Right renal pelvis (tissue), 4 donors: ENCODE measurements at places on chromosomes 3 and 15.

GRCh38 chr3:114365909-114366308 lies 72.1 kb downstream of the TIGIT start:
- no peak for DNase-seq

DNA sequence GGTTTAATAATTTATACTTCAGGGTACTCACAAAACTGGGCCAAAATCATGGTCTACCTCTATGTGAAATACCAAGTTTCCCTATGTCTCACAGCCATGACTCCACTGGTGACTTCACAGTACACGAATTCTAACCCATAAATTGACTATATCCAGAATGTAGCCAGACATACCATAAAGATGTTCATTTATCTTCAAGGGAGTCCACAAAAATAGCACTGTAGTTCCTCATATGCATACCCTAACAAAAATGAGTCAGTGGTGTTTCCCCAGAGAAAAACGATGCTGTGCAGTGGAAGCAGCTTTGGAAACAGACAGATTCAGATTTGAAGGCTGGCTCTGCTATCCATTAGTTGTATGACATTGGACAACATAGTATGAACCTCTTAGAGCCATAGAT lies 438.8 kb downstream of the FHIT start:
- DNase-seq, result no peak

GRCh38 chr15:53611145-53611920 lies 148.1 kb downstream of the WDR72 start:
- DNase-seq, result no peak

- no peak for DNase-seq
Observed at GRCh38 chr3:188239035-188239434, 85.1 kb downstream of the LPP start.

- DNase-seq, result no peak
Observed at GRCh38 chr3:155743606-155744005, 1.3 kb downstream of the PLCH1 start.

DNA sequence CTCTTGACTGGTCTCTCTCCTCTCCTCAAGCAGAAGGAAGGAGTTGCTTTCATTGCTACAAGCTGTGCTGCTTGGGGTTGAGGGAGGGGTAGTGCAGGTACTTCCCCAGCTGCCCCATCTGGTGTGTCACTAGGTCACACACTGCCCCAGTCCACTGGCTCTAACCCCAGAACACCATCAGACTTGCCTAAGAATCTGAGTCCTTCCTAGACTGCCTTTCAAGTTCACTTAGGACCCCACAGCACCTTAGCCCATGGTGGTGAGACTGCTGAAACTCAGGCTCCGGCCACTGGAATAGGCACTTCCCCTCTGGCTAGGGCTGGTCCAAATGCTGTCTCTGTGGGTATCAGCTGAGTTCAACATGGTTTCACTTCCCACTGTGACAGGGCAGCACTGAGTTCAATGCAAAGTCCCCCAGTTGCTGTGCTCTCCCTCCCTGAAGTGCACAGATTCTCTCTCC lies 279.7 kb upstream of the GOLGA6L4 start:
- DNase-seq, result no peak

- no peak for DNase-seq
Observed at GRCh38 chr3:46564190-46565021, 1.7 kb downstream of the LRRC2 start.

- DNase-seq, result no peak
Observed at GRCh38 chr15:66025015-66025452, 155.7 kb downstream of the RAB11A start.

- DNase-seq, result no peak
Observed at GRCh38 chr3:81778678-81779182, 17.3 kb upstream of the GBE1 start.

GRCh38 chr3:170867143-170867937 lies 2.7 kb downstream of the RPL22L1 start:
- DNase-seq, result no peak

DNA sequence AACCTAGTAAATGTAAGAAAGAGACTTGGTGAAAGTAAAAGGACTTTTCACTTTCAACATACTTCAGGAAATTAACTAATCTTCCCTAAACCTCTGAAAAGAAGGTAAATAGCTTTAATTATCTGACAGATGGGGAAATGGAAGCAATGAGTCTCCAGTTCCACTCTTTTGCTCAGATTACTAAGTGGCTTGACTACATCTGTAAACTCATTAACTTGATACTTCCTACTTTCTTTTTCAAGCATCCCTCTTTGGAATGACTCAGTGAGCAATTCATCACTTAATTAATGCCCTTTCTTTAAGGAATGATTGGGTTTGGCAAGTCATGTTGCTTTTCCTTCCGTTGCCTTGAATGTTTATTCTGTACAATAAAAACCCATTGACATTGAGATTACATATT lies 234.2 kb downstream of the GRM7 start:
- no peak for DNase-seq

- no peak for DNase-seq
Observed at GRCh38 chr3:176583956-176584355, 613.3 kb downstream of the TBL1XR1 start.

DNA sequence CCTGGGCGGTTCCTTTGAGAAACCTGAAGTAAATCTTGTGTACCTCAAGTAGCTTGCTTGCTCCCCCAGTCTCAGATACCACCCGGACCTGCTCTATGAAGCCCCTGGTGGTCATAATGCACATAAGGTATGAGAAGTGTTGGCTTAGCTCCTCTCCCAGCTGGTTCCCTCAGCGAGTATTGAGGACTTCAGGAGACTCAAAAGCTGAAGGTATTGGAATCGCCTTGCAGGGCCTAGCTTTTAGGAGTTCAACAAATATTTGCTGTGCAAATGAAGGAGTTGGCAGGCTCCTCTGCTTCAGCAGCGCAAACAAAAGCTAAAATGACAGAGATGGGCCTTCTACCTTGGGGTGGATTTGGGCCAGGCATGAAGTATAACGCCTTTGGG lies 1.7 kb downstream of the CMTM8 start:
- peak; percentile 35 for DNase-seq

- no peak for DNase-seq
Observed at GRCh38 chr3:195760345-195761122, 39.8 kb downstream of the MUC20 start.

DNA sequence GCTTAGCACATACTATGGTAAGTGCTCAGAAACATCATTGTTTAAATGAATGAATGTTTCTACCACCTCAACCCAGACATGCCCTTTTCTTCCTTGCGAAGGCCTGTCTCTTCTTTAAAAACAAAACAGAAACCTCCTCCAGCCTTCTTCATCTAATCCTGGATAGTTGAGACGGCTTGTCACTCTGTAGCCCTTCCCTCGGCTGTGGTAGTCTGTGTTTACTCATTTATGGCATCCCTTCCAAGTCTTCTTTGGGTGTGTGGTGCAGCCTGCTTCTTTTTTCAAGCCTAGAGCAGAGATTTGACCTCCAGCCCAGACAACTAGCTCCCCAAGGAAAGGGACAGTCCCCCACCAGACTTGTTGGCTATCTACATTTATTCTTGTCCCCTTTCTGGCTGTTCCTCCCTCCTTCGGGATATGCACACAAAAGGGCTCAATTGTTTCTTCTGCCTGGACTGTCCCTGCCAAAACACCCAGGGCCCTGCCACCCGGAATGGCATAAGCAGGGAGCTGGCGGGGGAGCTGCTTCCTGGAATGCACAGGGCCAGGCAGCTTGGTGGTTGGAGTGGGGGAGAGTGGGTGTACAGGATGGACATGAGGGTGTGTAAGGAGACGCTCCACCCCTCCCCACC lies 67.8 kb downstream of the ITGA11 start:
- DNase-seq, result no peak

DNA sequence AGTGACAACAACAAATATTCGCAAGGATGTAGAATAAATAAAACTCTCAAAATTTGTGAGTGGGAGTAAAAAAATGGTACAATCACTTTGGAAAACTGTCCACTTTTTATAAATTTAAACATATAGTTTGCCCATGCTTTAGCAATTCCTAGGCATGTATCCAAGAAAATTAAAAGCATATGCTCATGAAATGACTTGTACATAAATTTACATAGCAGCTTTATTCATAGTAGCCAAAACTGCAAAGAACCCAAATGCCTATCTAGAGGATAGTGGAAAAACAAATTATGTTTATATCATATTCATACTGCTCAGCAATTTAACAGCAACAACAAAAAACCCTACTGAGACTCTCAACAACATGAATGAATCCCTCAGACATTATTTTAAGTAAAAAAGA lies 363.6 kb upstream of the CCDC54 start:
- DNase-seq, result no peak

- DNase-seq, result peak; percentile 18
Observed at GRCh38 chr3:109648027-109648426, 310.7 kb upstream of the DPPA4 start.

DNA sequence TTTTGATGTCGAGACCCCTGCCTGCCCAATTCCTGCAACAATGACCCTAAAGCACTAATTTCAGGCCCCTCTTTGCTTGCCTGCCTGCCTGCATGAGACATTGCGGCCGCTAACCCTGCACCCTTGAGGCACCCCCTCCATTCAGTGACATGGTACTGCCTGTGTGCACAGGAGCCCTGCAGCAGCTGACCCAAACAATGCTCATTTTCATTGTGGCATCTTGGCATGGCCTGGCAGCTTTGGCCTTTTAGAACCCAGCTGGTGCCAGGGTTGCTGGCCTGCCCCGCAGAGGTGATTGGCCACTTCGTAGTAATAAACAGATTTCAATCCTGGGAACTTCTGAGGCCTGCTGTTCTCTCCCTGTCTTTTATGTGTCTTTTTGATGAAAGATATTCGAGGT lies 33.8 kb downstream of the SLCO3A1 start:
- DNase-seq, result no peak

- no peak for DNase-seq
Observed at GRCh38 chr3:30286007-30286669, 320.3 kb upstream of the TGFBR2 start.

DNA sequence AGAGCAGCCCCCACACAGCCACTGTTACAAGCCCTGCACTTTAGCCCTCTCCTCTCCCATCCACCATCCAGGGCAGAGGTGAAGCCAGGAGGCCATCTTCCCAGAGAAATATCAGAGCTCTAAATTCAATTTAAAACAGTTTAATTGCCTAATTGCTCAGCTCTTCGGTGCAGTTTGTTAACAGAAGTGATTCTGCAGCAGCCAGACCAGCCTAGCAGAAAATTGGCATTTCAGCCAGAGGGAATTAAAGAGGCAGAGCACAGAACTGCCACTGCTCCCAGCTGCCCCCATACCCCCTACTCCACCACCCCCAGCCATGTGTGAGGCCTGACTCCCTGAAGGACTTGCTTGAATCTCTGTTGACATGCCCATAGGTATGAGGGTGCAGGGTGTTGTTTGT lies 38.5 kb downstream of the TPRA1 start:
- no peak for DNase-seq

- no peak for DNase-seq
Observed at GRCh38 chr3:17775073-17775472, 32.6 kb upstream of the TBC1D5 start.

- no peak for DNase-seq
Observed at GRCh38 chr15:73596174-73596573, 37.0 kb downstream of the NPTN start.

DNA sequence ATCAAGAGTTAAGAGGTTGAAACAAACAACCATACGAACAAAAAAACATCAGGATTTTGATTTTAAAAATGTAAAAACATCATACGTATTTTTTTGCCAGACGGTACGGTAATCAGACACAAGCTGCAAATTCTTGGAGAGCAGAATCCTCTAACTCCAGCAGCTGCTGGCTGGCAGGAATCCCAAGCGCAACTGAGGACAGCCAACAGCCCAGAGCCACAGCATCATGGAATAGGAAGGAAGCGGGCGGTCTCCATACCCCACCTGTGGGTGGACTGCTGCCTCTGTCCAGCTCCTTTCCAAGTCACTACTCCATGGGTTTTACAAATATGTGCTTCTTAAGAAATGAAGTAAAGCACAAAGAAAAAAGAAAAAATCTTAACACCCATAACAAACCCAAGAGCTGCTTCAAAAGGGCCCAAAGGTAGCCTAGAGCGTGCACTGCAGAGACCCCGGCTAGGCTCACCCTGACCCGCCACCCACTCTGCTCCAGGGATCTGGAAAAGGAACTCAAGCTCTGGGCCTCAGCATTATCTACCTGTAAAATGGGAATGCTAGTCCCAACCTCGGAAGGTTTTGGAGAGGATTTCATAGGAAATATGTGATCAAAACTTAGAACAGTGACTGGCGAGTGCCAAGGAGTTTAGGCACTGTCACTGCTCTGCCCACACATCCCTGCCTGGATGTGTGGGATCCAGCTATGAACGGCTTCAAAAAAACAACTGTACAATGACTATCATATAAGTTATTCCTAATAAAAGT lies 33.4 kb downstream of the ZXDC start:
- no peak for DNase-seq

DNA sequence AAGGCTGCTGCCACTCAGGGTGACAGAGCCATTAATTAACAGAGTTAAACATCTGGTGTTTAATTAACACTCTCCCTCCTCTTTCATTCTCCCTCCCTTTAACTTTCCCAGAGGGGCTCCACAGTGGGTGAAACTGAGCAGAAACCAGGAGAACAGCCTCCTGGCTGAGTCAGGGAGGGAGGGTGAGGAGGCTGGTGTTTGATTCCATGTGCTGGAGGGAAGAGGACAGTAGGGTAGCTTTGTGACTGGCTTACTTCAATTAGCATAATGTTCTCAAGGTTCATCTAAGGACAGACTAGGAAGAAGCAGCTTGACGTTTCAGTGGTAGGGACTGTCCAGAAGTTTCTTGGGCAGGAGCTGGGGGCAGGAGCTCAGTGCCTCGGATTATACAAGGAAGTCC lies 62.8 kb downstream of the SEMA5B start:
- no peak for DNase-seq

- DNase-seq, result no peak
Observed at GRCh38 chr3:99199021-99199420, 297.5 kb upstream of the DCBLD2 start.

DNA sequence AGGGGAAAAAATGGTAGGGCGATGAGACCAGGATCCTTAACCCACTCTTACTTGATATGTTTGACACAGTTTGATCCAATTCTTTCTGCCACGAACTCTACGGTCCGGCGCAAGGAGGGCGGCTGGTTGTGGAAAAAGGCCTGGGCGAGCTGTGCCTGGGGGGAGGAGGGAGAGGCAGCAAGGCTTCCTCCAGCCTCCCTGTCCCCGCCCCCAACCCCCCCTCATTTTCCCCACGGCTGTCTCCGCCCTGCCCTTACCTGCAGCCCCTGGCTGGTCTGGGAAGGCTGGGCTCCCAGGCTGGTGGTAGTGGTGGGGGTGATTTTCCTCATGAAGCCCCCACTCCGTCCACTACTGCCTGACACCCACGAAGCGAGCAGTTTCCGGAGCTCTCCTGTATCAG lies 8.0 kb downstream of the CDAN1 start:
- DNase-seq, result no peak

- no peak for DNase-seq
Observed at GRCh38 chr3:7461202-7461825, 600.4 kb downstream of the GRM7 start.
